ENCODE measurements at places on chromosomes 7 and 10.

GRCh38 chr7:76220185-76221057 lies 18.7 kb downstream of the SRRM3 start:
- peak; percentile 11 for DNase-seq

- no peak for DNase-seq
These were observed 11.4 kb upstream of the TMEM26 start for GRCh38 chr10:61464461-61465170.

GRCh38 chr10:93501650-93502049 lies 5.2 kb downstream of the CEP55 start:
- DNase-seq: no peak

DNA sequence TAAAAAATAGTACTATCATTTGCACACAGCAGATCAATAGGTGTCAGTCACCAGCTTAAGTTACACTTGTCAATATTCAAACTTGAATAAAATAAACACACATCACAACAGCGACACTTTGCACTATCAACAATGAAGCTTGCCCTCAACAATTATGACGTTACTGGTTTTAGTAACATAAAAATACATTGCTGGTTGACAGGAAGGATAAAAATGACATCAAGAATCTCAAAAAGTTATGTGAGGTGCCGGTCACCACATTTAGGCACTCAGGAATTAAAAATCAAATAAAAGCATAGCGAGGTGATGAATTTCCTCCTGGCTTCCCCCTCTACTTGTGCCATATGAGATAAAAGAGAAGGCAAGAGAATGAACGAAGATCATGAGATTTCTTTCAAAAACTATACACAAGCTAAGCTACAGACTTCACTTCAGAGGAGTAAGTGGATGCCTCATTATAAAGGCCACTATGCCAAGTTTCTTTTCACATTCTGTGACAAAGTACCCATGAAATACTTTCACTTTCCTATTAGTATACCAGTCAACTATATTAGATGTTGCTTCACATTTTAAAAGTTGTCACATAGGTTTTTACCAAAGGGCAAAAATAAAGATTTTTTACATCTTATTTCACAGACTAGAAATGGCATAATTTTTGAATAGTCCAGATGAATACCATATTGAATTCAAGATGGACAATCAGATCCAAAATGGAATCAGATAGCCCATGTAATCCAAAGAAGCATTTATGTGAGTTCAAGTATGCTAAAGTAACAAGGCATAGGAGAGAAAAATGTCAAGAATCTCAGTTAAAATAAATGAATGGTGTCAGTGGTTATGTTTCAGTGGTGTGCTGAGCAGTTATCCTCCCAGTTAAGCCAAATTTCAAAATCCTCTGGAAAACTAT lies 3.6 kb downstream of the CCDC71L start:
- no peak for DNase-seq

Measured in nucleus accumbens (tissue), 56 donors.